Natural killer cell (primary cell): ENCODE measurements at places on chromosomes 16 and 17. TPM values are rescaled to one million over a fixed set of nuclear protein-coding genes. Genes with fewer than 3 reads are reported as not detected.

- no peaks in the 10 kb centered on the region for H3K4me1 ChIP-seq
- H3K27ac ChIP-seq: no peak overlapping the region
- H3K4me3 ChIP-seq: no peak overlapping the region
- peak; percentile 44 for DNase-seq
Measured at GRCh38 chr16:87608400-87608985, 6.2 kb downstream of the JPH3 start.

DNA sequence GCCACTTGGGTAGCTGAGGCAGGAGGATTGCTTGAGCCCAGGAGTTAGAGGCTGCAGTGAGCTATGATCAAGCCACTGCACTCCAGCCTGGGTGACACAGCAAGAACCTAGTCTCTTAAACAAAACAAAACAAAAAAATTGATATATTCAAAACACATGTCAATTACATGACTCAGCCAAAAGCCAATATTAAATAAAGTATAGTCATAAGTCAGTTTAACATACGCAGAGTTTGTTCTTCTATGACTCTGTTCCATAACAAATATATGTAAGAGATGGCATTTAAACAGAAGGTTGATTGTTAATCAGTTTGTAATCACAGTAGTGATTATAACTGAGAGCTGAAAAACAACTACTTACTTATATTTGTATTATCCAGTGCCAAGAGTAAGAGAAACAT is 106.5 kb downstream of the CDH8 start:
- H3K27ac ChIP-seq: no peak overlapping the region
- H3K4me1 ChIP-seq: no peaks in the 10 kb centered on the region
- H3K36me3 ChIP-seq: no peaks in the 10 kb centered on the region

GRCh38 chr16:86768999-86769398 is 190.7 kb downstream of the FOXL1 start:
- H3K36me3 ChIP-seq: no peaks in the 10 kb centered on the region
- no peak overlapping the region for H3K27ac ChIP-seq
- no peak for DNase-seq

Gene ABAT
- 13.4 TPM for total RNA-seq

GRCh38 chr16:4218202-4218601 is 23.7 kb downstream of the SRL start:
- H3K4me3 ChIP-seq: no peak overlapping the region
- H3K27me3 ChIP-seq: no peaks in the 10 kb centered on the region
- H3K36me3 ChIP-seq: no peaks in the 10 kb centered on the region
- no peaks in the 10 kb centered on the region for H3K4me1 ChIP-seq

- no peaks in the 10 kb centered on the region for H3K27me3 ChIP-seq
- no peak for DNase-seq
- H3K27ac ChIP-seq: no peak overlapping the region
- H3K4me3 ChIP-seq: no peak overlapping the region
- H3K4me1 ChIP-seq: no peaks in the 10 kb centered on the region
Measured at GRCh38 chr17:37338847-37339246, 36.9 kb upstream of the C17orf78 start.

Gene WNK4
- total RNA-seq: 0.09 TPM

DNA sequence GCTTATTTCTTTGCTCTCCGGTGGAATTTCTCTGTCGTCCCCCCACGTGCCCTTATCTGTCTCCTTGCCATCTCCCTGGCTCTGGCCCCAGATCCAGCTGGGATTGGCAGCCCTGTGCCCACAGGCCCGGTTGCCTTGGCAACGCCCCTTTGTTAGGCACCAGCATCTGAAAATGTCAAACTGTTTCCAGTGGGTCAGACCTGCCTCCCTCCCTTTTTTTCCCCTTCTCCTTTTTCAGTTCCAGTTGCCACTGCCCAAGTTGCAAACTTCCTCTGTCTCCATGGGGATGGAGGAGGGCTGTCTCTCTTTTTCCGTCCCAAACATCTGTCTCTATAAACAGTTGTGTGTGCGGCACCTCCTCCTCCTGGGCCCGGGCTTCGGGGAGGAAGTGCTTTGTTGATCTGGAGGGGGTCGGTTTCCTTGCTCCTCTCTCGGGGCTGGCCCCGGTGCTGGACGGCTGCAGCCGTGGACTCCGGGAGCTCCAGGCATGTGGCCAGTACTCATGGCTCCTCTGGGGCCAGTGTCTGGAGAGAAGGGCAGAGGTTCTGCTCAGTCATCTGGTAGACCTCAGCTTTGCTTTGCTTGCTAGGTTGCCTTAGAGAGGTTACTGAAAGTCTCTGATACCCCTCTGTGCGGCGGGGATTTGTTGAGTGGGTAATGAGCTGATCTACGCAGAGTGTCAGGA is 35.3 kb downstream of the SOCS3 start:
- H3K4me1 ChIP-seq: peaks cover 22% of the 10 kb centered on the region
- no peaks in the 10 kb centered on the region for H3K36me3 ChIP-seq
- DNase-seq: no peak
- H3K27ac ChIP-seq: no peak overlapping the region
- H3K4me3 ChIP-seq: no peak overlapping the region

Gene TMC8
- 435 TPM for total RNA-seq

Gene GLIS2
- total RNA-seq: 0.05 TPM

- H3K27ac ChIP-seq: no peak overlapping the region
- DNase-seq: no peak
- no peak overlapping the region for H3K4me3 ChIP-seq
- no peaks in the 10 kb centered on the region for H3K27me3 ChIP-seq
- H3K36me3 ChIP-seq: no peaks in the 10 kb centered on the region
Measured at GRCh38 chr16:82699260-82699659, 72.5 kb downstream of the CDH13 start.

Gene E4F1
- 43.6 TPM for total RNA-seq

Gene CCL5
- total RNA-seq: 825 TPM

Gene SCN4A
- total RNA-seq: 0.10 TPM
